Kidney (tissue), 22 donors: ENCODE measurements at places on chromosomes 11 and 22. TPM values are rescaled to one million over a fixed set of nuclear protein-coding genes. Genes with fewer than 3 reads are reported as not detected.

The RASL10A gene
- polyA plus RNA-seq = 0.73 TPM

The RIMBP3C gene
- polyA plus RNA-seq = not detected

The YPEL4 gene
- polyA plus RNA-seq = 0.88 TPM

The MPEG1 gene
- polyA plus RNA-seq = 2.6 TPM

The DGCR6 gene
- 3.7 TPM for polyA plus RNA-seq

The SCN4B gene
- 1.4 TPM for polyA plus RNA-seq

The TPH1 gene
- 0.09 TPM for polyA plus RNA-seq

The DAGLA gene
- 1.4 TPM for polyA plus RNA-seq

The OR4A16 gene
- not detected for polyA plus RNA-seq

The SYT13 gene
- polyA plus RNA-seq = 16.4 TPM

The KDM4D gene
- 0.54 TPM for polyA plus RNA-seq

The PRR5 gene
- polyA plus RNA-seq = 46.0 TPM

The HEPHL1 gene
- polyA plus RNA-seq = not detected

The SCGB1C1 gene
- not detected for polyA plus RNA-seq

The LYVE1 gene
- 10.0 TPM for polyA plus RNA-seq

The C11orf52 gene
- 103 TPM for polyA plus RNA-seq

The MS4A2 gene
- not detected for polyA plus RNA-seq

The C11orf91 gene
- polyA plus RNA-seq = not detected

The OSBPL5 gene
- 8.5 TPM for polyA plus RNA-seq

The KCNK4 gene
- not detected for polyA plus RNA-seq

The ESAM gene
- polyA plus RNA-seq = 85.8 TPM

The C2CD3 gene
- 5.6 TPM for polyA plus RNA-seq

The CASP5 gene
- polyA plus RNA-seq = not detected

The MB gene
- polyA plus RNA-seq = 0.84 TPM

The RBFOX2 gene
- 17.2 TPM for polyA plus RNA-seq

The EXPH5 gene
- 2.2 TPM for polyA plus RNA-seq

The FOSL1 gene
- polyA plus RNA-seq = 0.37 TPM

The NNMT gene
- polyA plus RNA-seq = 91.9 TPM

The AMOTL1 gene
- polyA plus RNA-seq = 6.1 TPM

The OR51I1 gene
- not detected for polyA plus RNA-seq

The PLEKHB1 gene
- polyA plus RNA-seq = 30.4 TPM

The XKR3 gene
- not detected for polyA plus RNA-seq

The PANX3 gene
- polyA plus RNA-seq = not detected

The OR5J2 gene
- not detected for polyA plus RNA-seq

The APOA1 gene
- 2.0 TPM for polyA plus RNA-seq
